ENCODE measurements at places on chromosomes 2 and 18.

- DNase-seq, result no peak
Observed at GRCh38 chr2:239488125-239488524, 87.3 kb upstream of the HDAC4 start.

DNA sequence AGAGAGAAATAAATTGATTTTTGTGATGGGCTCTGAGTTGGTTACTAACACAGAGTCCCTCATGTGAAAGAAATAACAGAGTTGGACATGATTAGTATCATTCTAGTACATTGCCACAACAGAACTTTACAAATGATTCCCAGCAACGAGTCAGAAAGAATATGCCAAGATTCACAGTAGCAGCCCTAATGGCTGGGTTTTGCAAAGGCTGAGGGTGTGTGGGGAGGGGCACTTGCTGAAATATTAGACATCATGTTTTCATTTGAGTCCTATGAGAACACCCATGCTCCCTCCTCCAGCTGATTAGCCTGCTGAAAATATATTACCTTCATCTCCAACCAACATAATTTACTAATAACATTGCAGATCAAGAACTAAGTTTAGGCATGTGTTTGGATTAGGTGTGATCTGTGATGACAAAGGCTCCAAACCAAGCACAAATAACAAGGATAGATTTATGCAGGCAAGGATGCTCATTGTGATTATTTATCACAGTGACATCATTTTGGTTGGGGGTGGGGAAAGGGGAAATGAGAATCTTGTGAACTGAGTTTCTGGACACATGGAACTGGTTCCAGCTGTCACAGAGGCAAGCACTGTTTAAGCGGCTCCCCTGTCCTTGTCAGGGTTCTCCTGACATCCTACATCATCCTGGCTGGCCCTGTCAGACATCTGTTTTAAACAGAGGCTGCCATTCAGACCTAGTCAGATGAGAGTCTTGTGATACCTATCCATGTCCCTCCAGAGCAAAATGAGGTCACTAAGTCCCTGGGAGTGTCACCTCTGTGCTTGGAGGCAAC lies 205.8 kb upstream of the NCKAP5 start:
- no peak for DNase-seq

DNA sequence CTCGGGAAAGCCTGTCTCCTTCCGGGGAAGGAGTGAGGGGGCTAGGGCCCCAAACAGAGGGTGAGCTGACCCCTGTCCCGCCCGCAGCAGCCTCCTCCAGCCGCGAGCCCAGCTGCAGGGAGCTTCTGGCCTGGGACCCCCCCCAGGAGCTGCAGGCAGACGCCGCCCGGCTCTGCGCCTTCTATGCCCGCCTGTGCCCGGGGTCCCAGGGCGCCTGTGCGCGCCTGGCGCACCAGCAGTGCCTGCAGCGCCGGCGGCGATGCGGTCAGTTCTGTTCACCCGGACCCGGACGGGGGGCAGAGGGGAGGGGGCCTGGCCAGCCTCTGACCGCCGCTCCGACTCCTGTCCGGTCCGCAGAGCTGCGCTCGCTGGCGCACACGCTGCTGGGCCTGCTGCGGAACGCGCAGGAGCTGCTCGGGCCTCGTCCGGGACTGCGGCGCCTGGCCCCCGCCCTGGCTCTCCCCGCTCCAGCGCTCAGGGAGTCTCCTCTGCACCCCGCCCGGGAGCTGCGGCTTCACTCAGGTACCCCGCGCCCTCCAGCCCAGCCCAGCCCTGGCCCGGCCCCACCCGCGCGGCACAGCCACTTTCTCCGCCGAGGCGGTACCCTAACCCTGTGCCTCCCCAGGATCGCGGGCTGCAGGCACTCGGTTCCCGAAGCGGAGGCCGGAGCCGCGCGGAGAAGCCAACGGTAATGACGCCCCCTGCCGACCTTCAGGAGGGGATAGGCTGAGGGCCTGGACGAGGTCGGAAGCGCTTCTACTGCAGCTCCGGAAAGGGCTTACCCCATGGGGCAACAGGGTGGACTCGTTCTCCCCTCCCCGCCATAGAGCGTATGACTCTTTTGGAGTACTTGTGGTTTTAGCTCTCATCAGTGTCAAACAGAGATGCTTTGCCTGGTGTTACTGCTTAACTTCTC lies 2.0 kb upstream of the CHRND start:
- DNase-seq, result peak; percentile 33

DNA sequence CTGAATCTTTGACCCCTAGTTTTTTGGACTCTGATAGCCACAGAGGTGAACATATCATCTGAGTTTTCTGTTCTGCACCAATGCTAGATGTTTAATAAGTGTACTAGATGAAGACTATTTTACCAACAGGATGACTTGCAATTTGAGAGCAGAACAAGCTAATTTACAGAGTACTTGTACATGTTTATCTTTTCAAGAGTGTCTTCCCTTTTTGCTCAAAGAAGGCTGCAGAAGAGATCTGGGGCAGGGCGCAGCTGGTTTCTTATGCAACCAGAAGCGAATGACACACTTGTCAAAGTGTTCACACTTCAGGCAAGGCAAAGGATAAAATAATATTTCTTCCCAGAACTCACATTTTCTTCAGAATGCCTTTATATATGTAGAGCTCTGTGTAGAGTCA lies 86.0 kb downstream of the VWA3B start:
- no peak for DNase-seq

- no peak for DNase-seq
Observed at GRCh38 chr18:59219672-59220163, at the start of gene GRP. Gene GRP (plus strand): TSS chr18:59220158. CDS start chr18:59220266, 108 bp downstream.

GRCh38 chr2:225272173-225272572 lies 127.3 kb upstream of the NYAP2 start:
- DNase-seq, result no peak

DNA sequence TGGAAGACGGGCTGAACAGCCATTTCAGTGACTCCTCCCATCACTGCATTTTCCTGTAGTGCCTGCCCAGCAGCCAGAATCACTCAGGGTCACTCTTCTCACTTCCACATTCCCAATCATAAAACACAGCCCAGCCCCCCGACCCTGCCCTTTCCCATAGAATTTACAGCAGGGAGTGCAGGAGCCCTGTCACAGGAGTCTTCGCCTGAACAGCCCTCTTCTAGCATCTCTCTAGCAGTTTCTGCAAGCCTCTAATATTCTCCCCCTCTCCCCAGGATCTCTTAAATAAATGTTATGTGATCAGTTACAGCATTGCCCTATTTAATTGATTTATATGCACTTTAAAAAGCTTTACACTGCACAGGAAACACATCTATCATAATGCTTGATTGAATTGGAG lies 42.9 kb upstream of the KLHL29 start:
- DNase-seq, result no peak

DNA sequence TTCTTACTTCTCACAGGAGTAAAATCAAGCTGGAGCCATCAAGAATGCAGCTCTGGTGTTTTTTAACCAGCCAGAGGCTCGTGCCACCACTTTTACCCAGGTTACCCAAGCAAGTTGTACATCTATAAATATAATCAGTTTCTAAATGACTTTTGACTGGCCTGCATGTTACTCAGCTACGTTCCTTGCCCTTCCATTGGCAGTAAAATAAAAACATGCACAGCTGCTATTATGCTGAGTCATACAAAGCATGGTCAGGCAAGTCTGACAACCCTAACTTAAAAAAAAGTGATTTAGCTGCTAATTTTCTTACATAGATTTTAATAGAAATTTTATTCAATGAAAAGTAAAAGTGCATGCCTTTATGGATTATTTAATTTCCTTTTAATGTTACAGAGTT lies 111.7 kb upstream of the CSRNP3 start:
- DNase-seq, result no peak

DNA sequence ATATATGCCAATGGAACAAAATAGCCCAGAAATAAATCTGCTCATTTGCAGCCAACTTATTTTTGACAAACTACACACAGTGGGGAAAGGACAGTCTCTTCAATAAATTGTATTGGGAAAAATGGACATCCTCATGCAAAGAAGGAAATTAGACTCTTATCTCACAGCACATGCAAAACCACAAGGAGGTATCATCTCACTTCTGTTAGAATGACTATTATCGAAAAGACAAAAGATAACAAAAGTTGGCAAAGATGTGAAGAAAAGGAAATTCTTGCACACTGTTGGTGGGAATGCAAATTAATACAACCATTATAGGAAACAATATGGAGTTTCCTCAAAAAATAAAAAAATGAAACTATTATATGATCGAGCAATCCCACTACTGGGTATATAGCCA lies 16.3 kb upstream of the WDR75 start:
- no peak for DNase-seq

DNA sequence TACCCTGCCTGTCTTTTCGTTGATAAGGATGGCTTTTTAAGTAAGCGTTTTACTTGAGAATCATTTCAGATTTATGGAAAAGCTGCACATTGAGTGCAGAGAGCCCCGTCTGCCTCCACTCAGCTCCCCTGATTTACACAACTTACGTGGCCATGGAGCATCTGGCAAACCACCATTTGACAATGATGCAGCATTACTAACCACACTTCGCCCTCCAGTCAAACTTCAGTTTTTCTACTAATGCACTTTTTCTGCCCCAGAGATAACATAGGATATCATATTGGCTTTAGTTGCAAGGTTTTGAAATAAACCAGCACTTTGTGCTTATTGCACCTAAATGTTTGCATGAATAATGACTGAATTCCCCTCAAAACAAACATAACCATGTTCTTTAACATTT lies 165.1 kb upstream of the TPO start:
- DNase-seq, result no peak

GRCh38 chr2:215409331-215410127 lies 26.3 kb downstream of the FN1 start:
- no peak for DNase-seq

DNA sequence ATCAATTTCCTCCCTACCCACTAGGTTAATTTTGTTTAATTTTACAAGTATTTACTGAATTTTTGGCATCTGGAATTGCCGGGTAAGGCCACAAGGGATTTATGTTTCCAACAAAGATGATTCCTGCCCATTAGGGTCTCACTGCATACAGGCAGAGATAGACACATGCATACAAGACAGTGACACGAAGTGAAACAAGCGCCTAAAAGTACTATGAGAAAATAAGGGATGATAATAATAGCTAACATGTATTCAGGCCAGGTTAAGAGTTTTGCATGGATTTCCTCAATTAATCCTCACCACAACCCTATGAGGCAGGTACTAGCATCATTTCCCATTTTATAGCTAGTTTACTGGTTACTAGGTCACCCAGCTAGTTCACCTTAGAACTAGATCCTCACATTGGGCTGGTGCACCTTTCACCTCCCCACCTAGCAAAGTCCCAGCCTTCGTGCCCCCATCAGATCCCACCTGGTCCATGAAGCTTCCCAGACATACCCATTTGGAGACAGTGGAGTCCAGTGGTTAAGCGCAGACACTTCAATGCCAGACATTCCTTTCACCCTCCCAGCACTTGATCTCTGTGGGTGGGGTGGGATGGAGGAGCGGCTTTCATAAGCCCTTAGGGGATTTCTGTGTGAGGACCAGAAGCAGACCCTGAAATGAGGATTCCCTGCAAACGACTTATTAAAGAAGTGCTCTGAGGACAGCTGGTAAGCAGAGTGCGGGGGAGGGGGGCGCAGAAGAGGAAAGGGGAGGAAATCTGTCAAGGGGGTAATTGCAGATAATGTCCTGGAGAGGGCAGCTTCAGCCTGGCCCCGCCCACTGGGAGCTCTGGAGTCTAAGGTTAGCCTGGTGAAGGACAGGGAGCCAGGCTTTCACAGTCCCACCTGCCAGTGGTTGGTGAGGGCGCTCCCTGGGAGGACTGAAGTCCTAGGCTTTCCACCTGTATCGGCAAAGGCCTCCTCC lies 5.8 kb upstream of the DGUOK start:
- no peak for DNase-seq

GRCh38 chr2:72316774-72317173 lies 169.1 kb upstream of the CYP26B1 start:
- DNase-seq, result no peak

DNA sequence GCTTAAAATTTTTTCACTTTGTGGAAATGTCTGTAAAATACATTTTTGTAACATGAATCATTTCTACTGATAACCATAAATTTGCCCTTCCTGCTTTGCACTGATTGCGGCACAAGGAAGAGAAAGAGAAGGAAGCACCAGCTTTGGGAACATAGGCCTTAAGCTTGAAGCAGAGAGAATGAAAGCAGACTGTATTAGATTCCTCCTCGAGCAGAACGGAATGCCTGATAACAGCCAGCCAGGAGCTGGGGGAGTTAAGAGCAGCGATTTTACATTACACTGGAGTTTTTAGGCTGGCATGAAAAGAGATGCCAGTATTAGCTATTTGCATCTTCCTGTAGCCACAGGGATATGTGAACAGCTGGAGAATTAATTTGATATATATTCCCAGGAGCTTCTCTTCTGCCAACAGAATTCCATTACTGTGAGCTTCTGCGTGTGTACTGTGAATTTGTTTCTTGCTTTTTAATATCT lies 33.5 kb downstream of the CRIM1 start:
- DNase-seq, result no peak

DNA sequence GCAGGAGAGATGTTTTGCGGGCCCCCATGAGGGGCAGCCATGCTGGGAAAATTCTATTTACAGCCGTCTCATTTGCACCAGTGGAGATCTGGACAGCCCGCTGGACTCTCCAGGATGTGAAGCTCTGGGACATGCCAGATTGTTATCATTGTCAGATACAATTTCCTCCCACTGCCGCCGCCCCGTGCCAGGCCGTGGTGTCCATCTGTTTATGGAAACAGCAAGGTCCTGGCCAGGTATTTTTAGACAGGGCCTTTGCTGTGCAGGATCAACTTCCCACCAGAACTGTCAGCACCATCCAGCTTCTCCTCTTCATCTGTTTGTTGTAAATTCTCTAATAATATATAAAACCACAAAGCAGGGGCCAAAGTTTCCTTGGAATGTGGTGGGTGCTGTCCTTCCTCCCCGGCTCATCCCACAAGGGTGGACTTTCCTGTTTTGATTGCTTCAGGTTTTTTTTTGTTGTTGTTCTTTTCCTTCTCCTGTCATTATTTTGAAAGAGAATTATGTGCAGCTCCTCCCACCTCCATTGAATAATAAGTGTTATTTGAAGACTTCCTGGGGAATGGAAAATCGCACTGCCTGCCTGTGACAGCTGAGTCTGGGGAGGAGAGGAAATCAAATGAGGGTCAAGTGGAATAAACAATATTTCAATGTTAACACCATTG lies 398.1 kb downstream of the TNS1 start:
- no peak for DNase-seq

GRCh38 chr2:168559187-168559586 lies 103.1 kb downstream of the CERS6 start:
- DNase-seq, result no peak

DNA sequence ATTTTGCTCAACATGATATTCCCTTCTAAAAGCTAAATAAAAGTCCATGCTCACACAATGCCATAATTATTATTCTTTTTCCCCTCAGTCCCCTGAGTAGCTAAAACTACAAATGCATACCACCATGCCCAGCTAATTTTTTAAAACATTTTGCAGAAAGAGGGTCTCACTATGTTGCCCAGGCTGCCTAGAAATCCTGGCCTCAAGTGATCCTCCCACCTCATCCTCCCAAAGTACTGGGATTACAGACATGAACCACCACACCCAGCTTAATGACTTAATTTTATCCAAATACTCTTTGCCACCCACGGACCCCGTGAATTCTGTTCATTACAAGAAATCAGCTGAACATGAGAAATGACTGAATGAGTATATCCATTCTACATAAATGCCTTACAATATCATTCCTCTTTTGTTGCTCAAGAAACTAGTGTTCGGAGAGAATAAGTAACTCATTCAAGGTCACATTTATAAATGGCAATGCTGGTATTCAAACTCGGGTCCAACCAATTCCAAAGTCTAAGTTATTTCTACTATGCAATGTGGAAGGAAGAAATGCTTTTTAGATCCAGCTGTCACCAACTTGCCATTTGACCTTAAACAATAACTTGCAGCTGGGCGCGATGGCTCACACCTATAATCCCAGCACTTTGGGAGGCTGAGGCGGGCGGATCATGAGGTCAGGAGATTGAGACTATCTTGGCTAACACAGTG lies 59.8 kb downstream of the NOL10 start:
- no peak for DNase-seq

- DNase-seq, result no peak
Observed at GRCh38 chr2:63581298-63581961, 6.8 kb downstream of the WDPCP start.
